GM20000 (cell line): ENCODE measurements at places on chromosomes 16 and 17.

GRCh38 chr17:12592941-12593340, 72.7 kb upstream of the MYOCD start:
- no peak for DNase-seq

GRCh38 chr16:86072328-86073102, 173.6 kb downstream of the IRF8 start:
- peak; percentile 81 for DNase-seq

DNA sequence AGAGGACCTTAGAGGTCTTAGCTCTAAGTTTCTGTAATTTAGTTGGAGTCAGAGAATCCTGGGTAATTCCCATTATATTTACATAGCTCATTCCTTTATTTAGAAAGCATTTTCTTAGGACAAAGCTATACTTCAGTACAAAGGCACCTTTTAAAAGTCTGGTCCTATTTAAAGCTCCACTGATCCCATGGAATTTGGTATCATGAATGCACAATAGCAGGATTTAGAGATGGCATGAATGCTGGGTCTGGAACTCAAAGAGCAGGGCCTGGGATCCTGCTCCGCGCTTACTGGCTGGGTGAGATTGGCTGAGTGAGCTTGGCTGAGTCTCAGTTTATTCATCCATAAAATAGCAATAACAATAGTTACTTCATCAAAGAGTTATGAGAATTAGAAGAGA, 4.8 kb downstream of the KRT23 start:
- no peak for DNase-seq

GRCh38 chr17:21368545-21369246, 7.5 kb upstream of the KCNJ12 start:
- DNase-seq, result no peak

DNA sequence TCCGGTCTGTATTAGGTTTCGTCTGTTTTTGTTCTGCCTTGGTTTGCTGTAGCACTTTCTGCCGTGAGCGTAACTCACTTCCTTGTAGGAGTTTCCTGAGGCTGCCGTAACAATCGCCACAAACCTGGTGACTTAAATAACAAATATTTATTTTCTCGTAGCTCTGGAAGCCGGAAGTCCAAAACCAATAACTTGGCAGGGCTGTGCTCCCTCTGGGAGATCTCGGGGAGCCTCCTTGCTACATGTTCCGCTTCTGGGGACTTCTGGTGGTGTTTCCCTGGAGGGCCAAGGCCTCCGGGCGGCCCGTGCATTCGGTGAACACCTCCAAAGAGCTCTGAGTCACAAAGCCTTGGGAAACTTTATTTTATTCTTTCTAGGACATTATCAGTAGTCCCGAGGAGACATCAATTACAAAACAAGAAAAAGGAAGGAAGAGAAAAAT, 6.8 kb upstream of the WDR45B start:
- DNase-seq, result no peak

DNA sequence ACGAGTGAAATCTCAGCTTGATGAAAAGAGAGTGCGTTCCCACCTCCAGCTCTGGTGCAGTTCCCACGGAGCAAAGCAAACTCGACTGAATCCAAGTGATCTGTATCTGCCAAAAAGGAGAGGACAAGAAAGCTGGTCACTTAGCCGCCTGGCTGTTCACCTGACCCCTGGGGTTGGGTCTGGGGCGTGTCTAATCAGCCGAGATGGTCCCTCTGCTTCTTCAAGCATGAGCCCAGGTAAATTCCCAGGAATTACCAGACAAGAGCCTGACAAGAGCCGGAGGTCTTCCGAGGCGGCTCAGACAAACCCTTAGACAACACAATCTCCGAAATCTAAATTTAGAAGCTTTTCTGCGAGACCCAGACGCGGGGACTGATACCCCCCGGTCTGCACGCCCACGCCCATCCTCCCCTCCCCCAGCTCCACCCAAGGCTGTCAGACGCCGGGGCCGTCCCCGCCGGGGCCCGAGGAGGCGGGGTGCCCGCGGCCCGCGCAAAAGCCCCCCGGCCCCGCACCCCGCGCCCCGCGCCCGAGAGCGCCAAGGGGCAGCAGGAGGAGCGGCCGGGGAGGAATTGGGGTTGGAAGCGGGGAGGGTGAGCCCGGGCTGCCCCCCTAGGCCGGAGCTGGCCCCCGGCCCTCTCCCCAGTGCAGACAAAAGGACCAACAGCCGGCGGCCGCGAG, 674 bp downstream of the ZNF821 start:
- peak; percentile 80 for DNase-seq

- DNase-seq, result no peak
Observed at GRCh38 chr16:75282466-75283281, 31.2 kb upstream of the BCAR1 start.

DNA sequence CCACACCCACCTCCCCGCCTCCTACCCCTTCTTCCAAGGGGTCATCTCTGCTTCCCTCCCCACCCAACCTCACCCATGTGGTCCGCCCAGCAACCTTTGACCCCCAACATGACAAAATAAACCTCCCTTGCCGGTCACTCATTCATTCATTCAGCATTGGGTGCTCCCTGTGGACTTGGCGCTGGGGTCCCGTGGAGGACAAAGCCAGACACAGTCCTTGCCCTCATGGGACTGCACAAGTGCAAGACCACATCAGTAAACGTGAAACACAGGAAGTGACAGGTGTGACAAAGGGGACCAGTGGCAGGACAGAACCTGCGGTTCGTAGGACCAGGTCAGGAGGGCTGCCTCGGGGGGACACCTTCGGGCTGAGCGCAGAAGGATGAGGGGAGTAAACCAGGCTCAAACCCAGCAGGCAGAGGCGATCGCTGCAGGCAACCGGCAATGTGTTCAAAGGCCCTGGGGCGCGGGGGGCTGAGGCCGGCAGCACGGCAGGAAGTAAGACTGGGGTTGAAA, 185.4 kb downstream of the SEC14L1 start:
- no peak for DNase-seq
